8988T (cell line): ENCODE measurements at places on chromosomes 13 and 19.

GRCh38 chr13:34371645-34372395, 553.9 kb downstream of the RFC3 start:
- DNase-seq = no peak

GRCh38 chr13:99277629-99278028, 19.4 kb upstream of the GPR18 start:
- no peak for DNase-seq

- no peak for DNase-seq
Measured at GRCh38 chr13:25771641-25772478, 280.0 kb downstream of the SHISA2 start.

- no peak for DNase-seq
Measured at GRCh38 chr19:7637374-7638256, 705 bp downstream of the STXBP2 start.

GRCh38 chr13:68713394-68713793, 1394.2 kb upstream of the ATXN8OS start:
- DNase-seq = no peak

DNA sequence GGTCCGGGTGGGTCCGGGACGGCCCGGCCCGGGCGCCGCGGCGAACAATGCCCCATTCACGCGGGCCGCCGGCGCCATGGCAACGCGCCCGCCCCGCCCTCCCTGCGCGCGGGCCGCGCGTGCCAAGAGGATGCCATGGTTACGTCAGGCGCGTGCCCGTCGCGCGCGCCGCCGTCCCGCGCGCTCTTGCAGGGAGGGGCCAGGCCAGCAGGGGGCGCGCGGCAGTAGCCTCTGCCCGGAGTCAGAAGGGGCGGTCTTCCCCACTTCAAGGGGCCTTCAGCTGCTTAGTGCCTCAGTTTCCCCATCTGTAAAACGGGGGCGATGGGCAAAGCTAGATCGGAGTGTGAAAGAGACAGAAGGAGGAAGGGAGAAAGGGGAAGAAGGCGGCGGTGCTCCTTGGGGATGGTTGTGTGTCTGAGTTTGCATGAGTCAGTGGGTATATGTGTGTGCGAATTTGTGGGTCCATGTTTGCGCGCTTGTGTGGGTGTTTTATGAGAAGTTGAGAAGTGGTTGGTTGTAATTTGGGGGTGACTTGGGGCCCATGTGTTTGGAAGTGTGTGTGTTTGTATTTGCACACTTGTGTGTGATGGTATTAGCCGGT, 11.6 kb upstream of the NFIX start:
- peak; percentile 71 for DNase-seq

DNA sequence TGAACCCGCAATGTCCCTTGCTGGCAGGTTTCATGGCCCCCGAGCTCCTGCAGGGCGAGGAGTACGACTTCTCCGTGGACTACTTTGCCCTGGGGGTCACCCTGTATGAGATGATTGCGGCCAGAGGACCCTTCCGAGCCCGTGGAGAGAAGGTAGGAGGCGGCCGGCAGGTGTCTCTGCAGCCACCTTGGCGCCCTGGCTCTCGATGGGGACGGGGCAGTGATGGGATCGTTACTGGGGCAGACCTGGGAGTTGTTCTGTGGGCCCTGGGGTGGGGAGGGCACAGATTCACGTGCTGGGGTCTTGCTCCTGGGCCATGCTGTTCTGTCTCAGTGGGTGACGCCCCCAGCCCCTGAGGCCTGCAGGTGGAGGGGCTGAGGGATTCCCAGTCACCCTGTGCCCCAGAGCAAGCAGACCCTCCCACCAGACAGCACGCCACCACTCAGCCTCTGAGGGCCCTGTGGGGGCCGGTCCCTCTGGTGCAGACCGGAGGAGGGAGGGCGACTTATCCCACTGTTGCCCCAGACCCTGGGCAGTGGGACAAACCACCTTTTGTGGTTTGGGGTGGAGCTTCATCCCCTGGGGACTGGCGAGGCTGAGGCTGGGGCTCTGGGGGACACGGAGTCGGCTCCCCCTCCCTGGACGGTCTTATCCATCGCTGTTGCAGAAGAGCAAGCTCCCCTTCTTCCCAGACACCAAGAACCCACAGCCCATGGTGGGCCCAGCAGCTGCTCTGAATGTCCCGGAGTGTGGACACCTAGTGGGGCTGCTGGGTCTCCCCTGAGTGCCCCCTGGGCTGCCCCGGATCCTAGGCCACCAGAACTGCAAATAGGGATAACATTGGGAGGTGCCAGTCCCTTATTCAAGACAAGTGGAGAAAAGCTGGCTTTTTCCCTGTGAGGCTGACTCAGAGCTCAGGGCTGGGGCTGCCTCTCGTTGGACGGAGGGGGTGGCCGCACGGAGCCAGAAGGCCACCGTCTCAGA, 27.5 kb upstream of the TMEM255B start:
- no peak for DNase-seq

- no peak for DNase-seq
Measured at GRCh38 chr19:41626278-41626677, 596 bp downstream of the CEACAM4 start.

- no peak for DNase-seq
Measured at GRCh38 chr13:67258482-67258881, 28.3 kb upstream of the PCDH9 start.

DNA sequence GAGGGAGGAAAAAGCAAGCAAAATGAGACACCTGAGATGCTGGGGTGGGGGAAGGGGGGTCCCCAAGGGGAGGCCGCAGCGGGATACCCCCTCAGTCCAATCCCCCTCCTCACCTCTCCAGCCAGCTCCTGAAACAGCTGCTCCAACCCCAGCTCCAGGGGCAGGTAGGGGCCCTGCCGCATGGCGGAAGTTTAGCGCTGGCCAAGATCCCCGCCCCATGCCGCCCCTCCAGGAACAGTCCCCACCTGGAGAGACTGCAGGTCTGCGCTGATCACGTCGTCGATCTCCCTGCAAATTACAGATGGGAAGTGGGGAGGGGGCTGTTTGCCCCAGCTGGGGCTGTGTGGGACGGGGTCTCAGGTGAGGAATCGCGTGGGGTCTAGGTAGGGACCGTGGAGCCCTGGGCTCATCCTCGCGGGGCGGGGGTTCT, 9.0 kb downstream of the CAPN12 start:
- DNase-seq = peak; percentile 84

DNA sequence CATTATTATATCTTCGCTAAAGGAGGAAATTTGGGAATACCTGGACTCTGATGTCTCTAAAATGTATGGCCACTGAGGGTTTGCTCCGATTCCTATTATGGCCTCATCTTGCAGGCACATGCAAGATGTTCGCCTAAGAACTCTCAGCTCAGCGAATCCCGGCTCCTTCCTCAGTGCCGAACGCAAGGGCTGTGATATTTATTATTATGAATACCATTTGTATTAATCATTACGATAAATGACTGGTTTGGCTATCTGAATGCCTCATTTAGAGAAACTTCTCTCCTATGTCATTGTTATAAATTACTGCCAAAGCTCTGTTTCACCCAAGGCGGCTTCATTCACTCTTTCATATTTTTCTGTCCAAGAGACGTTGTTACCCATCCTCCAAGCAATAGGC, 369.7 kb upstream of the TSHZ3 start:
- no peak for DNase-seq

GRCh38 chr13:26677156-26677555, 83.4 kb downstream of the GPR12 start:
- no peak for DNase-seq

- no peak for DNase-seq
Measured at GRCh38 chr19:12953799-12954611, 3.0 kb downstream of the GADD45GIP1 start.

GRCh38 chr13:36915106-36915505, 4.9 kb downstream of the SMAD9 start:
- DNase-seq = no peak

GRCh38 chr19:13817615-13818371, 22.6 kb downstream of the ZSWIM4 start:
- DNase-seq = no peak

- no peak for DNase-seq
Measured at GRCh38 chr19:37953171-37953917, 46.3 kb downstream of the SIPA1L3 start.

GRCh38 chr13:98959291-98959690, 18.6 kb downstream of the DOCK9 start:
- DNase-seq = no peak

- DNase-seq = no peak
Measured at GRCh38 chr19:9070066-9070465, 16.8 kb upstream of the OR1M1 start.

GRCh38 chr19:53195265-53195903, 2.2 kb upstream of the ZNF665 start:
- no peak for DNase-seq

- DNase-seq = no peak
Measured at GRCh38 chr13:23427342-23427843, 6.1 kb downstream of the SACS start.

DNA sequence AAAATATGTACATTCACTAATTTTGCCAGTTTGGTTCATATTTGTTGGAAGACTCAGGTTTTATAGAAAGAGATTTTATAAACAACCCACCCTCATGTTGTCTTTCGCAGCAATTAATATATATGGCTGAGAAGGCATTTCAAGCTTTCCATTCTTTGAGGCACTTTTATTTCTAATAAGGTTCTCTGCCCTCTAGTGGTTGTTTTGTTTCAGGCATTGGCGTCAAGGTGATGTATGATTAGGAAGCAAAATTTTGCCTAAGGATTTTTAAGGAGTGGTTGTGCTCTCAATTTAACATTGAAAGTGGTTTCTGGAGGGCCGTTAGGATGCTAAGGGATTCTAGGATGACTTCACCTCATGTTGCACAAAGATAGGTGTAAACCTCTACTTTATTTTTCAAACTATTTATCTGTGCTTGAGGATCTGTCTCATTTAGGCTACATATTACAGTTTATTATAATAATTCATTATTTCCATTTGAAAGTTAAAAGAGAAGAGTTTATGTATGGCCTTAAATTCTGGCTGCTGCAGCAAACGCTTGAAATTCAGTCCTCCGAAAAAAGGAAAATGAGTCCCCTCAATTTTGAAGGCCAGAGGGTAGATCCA, 35.9 kb downstream of the OXGR1 start:
- DNase-seq = no peak

DNA sequence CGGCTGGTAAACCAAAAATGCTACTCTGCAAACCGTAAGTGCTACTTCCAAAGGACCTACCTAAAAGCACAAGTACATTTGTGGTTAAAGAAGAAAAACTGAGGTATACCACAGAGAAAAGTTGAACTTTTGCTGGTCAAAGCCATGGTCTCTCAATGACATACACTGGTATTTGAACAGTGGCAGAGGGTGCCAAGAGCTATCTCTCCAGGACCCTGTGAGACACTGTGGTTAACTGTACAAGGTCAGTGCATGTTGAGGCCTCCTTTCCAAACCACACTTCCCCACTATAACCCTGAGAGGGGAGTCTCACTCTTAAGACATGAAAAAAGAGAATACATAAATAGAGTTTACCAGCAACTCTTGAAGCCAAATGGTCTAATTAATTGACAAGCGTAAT, 49.5 kb downstream of the COL4A1 start:
- DNase-seq = no peak

GRCh38 chr13:102504002-102504401, 92.8 kb upstream of the TPP2 start:
- DNase-seq = no peak

DNA sequence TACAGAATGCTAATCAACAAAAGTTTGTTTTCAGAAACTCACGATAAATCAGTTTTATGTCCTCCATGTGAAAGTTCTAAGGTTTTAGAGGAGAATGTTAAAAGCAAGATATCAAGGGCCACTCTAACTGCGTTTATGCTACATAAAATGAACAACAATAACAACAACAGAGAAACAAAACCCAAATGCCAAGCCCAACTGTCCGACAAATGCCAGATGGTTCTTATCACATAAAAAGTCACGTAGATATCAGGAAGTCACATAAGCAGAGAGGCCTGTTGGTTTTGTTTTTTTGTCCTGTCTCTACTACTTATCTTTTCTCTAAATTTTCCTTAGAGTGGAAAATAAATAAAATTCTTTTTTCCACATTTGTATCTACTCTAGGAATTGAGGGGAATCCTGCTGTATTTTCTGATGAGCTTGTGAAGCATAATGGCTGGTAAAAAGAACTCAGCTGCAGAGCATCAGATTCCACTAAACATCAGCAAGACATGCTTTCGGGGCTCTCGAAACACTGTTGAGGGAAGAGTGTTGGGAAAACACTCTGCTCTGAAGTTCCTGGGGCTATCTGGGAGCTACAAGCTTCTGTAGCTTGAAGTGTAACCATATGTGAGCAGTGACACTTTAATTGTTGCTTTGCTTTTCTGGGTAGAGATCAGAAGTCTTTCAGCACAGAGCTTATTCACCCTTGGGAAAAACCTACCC, 110.1 kb downstream of the SLAIN1 start:
- DNase-seq = no peak

DNA sequence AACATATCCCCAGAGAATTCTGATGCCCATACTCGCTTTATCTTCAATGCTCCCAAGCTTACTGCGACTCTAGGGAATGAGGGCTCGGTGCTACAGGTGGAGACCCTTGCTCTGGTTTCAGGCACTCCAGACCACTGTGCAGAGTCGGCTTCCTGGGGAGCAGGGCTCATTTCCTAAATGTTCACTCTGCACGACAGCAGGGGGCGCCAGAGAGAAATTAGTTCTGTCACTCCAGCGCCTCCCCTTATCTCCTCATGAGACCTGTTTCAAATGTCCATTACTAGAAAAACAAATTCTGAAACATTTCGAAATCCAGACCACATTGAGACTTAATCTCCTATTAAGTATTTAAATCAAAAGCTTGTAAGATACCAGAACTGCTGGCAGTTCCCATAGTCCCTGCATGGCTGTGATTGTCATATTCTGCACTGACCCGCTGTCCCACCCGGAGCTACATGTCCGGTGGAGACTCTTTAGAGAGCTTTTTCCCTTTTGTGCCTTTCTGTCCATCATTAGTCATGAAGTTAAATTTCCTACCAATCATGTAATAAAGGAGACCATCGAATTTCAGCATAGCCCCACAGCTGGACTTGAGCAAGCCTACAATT, 22.4 kb downstream of the EPSTI1 start:
- DNase-seq = peak; percentile 29

DNA sequence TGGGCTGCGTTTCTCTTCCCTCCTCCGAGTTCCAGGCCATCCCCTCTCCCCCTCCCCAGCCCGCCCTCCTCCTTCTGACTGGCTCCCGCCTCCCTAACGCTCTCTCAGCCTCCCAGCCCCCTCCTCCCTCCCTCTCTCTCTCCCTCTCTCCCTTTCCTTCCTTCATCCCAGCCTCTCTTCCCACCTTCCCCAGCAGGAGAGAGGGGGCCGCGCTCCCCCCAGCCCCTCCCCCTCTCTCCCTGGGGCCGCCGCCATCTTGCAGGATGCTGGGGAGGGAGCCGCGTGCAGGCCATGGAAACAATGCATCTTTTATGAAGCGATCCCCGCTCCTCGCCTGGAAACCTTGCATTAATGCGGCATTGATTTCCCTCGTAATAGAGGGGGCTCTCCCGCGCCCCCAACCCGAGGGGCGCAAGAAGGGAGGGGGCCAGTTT, 42.6 kb upstream of the ADGRL1 start:
- DNase-seq = no peak

GRCh38 chr19:51594774-51595109, 23.7 kb downstream of the ZNF175 start:
- no peak for DNase-seq
